H1 (cell line): ENCODE measurements at places on chromosomes 7 and 10.

DNA sequence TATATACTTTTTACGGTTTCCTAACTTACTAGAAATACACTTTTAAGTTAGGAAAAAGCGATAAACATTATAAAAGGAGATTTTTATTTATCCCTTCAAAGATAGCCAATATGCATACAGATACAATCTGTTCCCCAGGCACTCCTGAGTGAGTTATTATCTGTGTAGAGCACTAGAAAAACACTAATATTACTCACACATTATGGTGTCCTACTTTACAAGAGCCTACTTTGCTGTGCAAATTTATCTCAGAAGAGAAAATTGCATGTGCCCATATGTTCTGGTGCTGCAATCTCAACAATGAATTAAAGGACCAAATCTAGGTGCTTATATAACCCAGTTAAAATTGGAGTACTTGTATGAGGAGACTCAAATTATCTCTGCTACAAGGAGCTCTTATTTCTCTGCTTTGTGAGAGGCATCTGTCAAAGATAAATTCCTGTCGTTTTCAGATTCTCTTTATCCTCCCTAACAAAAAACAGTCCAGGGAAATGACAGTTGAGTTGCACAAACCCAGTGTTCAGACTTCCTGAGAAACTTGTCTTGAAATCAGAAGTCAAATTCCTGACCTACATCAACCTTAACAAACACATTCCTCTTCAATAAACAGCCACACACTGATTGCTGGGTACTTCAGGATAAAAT lies 28.9 kb downstream of the CPA1 start:
- DNase-seq, result no peak

DNA sequence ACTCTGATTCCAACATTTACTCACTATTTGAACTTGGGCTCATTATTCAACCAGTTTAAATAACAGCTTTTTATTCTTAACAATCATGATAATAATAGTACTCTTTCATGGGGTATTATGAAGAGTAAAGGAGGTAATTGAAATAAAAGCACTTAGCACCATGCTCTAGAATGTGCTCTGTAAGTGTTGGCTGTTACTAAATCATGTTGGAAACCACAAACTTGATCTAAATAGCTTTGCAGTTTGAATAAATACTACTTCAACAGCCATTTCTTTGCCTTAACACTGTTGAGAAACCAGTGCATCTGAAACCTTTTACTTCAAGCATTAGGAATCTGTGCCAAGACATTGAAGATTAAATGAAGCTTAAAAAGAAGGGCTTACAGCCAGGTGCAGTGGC lies 7.9 kb upstream of the UPF2 start:
- DNase-seq, result no peak

- no peak for DNase-seq
These were observed 142.0 kb downstream of the PTPN20 start for GRCh38 chr10:47053081-47053798.

DNA sequence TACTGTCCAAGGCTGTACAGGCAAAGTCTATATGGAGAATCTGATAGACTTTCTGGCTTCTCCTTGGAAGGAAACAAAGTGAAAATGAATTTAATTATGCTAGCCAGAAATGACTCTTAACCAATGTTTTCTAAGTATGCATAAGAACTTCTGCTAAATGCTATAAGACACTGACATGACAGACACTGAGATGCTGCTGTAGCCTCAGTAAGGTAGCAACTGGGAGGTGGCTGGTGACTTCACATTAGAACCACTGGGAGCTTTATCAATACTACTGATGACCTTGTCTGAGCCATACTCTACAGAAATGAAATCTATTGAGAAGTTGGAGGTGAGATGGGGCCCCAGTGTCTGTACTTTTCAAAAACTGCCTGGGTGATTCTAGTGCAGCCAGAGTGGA lies 188.6 kb downstream of the ZNF365 start:
- DNase-seq, result no peak

- no peak for DNase-seq
These were observed 47.3 kb upstream of the TECTB start for GRCh38 chr10:112235920-112236319.

DNA sequence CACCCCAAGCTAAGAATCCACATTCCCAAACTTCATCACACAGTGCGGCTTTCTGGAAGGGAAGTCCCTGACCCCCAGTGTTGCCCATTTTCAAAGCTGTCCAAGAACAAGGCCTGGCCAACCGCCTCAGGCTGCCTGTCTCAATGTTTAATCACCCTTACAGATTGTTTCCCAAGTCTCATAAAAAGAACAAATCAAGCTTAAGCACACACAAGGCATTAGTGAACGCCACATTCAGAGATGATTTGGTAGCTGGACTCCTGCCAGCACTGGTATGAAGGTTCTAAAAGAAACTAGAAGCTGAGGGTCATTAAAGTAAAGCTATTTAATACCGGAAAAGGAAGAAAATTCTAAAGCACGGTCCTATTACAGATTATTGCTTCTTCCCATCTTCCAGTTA lies 35.6 kb downstream of the C10orf90 start:
- no peak for DNase-seq

GRCh38 chr7:123992913-123993518 lies 39.9 kb downstream of the TMEM229A start:
- no peak for DNase-seq

DNA sequence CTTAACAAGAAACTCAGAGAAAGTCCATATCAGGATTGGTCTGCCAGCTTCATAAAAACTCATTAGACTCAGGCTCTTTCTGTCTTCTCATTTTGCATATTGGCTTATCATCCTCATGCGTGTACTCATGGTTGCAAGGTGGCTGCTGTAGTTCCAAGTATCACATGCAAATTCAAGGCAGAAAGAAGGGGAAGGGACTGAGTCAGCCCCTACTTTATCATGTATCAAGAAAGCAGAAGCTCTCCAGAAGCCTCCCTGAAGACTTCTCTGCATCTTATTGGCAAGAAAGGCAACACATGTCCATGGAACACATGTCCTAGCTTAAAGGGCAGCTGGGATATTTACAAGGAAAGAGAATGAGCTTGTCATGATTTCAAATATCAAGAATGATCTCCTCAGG lies 19.4 kb upstream of the EZH2 start:
- no peak for DNase-seq

DNA sequence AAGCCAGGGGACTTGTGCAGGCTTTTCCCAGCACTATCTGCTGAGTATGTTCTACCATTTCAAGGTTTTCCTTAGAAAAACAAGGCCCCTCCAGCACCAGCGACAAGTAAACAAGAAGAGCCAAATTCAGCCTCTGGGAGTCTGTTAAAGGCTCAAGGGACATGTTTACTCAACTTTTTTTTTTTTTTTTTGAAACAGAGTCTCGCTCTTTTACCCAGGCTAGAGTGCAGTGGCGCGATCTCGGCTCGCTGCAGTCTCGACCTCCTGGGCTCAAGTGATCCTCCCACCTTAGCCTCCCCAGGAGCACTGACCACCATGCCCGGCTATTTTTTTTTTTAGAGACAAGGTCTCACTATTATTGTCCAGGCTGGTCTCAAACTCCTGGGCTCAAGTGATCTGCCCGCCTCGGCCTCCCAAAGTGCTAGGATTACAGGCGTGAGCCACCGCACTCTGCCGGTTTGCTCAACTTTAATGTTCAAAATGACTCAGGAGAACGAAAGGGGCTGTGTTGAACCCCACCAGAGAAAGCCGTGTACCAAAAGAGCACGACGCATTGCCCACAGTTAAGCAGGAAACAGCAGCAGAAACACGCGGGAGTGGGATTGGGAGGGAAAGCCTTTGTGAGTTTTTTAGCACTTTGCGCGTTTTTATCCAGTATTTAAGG lies 772 bp downstream of the PRDX3 start:
- DNase-seq, result no peak
